ENCODE measurements at places on chromosomes 4 and X.

GRCh38 chrX:11113731-11114130, 2.6 kb downstream of the HCCS start:
- DNase-seq = no peak

- DNase-seq = no peak
Observed at GRCh38 chr4:73617256-73617655, 3.0 kb downstream of the RASSF6 start.

- DNase-seq = peak; percentile 93
Observed at GRCh38 chr4:80266253-80266901, at the start of gene FGF5. FGF5 (plus strand) TSS chr4:80266664; CDS start chr4:80266825, 161 bp downstream.

GRCh38 chr4:76515975-76516843, 81.2 kb downstream of the SHROOM3 start:
- DNase-seq = peak; percentile 8

DNA sequence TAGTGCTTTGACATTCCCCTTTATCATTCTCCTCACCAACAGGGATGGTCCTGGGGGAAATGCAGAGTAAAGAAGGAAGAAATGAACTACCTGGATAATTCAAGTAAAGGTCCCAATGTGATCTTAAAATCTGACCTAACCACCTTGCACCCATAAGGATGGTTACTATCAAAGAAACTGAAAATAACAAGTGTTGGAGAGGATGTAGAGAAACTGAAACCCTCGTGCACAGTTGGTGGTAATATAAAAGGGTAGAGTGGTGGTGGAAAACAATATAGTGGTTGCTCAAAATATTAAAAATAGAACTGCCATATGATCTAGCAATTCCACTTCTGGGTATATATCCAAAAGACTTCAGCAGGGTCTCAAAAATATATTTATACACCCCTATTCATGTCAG, 298.6 kb upstream of the PPARGC1A start:
- DNase-seq = no peak

DNA sequence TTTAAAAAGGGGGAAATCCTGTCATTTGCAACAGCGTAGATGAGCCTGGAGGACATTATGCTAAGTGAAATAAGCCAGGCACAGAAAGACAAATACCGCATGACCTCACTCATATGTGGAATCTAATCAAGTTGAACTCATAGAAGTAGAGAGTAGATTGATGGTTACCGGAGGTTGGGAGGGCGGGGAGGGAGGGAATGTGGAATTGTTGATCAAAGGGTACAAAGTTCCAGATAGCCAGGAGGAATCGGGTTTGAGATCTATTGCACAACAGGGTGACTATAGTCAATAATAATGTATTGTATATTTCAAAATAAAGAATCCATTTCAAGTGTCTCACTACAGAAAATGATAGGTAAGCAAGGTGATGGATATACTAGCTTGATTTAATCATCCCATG, 393.2 kb downstream of the BCOR start:
- no peak for DNase-seq

DNA sequence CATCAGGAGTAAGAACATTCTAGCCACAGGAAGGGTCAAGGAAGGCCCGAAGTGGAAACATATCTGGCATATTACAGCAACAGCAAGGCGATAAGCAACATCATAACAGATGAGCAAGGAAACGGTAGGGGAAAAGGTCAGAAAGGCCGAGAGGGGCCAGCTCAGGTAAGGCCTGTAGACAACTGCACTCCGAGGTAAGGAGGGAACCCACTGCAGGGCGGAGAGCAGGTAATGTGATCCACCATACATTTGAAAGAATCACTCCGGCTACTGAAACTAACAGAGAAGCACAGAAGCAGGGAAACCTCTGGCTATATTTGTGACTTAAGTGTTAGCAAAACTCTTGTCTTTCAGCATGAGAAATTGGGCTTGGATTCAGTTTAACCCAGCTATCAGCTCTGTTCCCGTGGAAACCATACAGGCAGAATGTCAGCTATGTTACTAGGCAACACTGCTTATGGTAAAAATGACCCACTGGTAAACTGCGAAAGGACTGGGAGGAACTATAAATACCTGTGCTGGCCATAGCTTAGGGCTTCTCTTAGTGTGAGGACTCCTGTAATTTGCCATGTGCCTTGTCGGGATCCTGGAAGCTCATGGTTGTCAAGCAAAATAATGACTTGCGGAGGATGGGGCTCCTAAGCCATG, 31.0 kb downstream of the FRYL start:
- no peak for DNase-seq

Measured in fibroblast of upper back skin (primary cell).